ENCODE measurements at places on chromosomes 12 and 14.
A peak's percentile ranks its signal among the peaks of the same experiment; 100 is the strongest.

GRCh38 chr12:1915082-1915968 is 3.1 kb downstream of the CACNA2D4 start:
- DNase-seq, result no peak

GRCh38 chr14:97177635-97178034 is 380.5 kb downstream of the VRK1 start:
- no peak for DNase-seq

DNA sequence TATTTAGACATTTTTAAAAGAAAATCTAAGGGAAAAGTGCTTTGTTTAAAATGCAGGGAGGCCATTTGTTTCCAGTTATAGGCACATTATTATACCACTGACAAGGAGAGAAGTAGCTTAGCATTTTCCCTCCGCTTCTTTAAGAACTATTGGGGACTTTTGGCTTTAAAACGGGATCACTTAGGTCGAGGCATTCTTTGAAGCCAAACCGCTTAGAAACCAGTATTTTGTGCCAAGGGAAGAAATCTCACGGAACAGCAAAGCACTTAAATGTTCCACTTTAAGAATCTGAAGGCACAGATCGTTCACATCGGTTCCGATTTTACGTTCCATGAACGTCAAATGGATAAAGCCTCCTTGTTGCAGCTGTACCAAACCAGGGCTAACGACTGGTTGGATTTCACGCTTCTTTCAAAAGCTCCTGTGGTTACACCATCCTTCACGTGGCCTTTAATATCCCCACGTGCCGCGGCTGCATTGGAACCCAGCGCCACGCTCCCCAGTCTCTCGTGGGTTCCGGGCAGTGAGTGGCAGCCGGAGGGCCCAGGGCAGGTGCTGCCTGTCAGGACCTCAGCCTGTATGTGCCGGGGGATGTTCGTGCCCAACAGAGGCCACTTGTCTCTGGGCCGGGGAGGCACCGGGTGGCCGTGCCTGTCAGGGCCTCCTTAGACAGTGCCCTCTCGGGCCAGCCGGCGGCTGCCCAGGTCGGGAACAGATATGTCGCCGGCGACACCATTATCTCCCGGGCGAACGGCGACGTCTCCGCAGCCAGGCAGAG is 195.4 kb downstream of the KIF26A start:
- no peak for DNase-seq

DNA sequence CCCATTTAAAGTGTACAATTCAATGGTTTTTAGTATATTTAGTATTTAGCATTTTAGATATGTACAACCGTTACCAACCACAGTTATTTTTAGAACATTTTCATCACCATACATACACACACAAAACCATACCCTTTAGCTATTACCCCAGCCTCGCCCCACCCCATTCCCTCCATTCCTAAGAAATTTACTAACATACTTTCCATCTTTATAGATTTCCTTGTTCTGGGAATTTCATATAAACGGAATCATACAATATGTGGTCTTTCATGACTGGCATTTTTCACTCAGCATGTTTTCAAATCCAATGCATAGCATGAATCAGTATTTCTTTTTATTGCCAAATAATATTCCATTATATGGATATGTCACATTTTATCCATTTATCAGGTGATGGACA is 101.5 kb downstream of the TAOK3 start:
- no peak for DNase-seq

- no peak for DNase-seq
Observed at GRCh38 chr14:37195327-37195726, 2.4 kb upstream of the MIPOL1 start.

- DNase-seq, result no peak
Observed at GRCh38 chr14:104494483-104494882, 85.1 kb upstream of the C14orf180 start.

- DNase-seq, result no peak
Observed at GRCh38 chr14:32244404-32244803, 41.3 kb upstream of the RNU6-8 start.

DNA sequence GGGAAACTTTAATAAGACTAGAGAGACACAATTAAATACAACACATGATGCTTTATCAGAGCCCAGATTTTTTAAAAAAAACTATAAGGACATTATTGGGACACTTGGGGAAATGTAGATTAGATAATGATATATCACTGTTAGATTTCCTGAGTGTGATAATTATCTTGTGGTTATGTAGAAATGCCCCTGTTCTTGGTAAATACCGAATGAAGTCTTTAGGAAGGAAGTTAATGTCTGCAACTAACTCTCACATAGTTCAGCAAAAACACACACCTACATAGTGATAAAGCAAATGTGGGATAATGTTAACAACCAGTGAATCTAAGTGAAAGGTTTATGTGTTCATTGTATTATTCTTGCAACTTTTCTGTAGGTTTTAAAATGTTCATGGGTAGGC is 14.6 kb upstream of the CACNB3 start:
- DNase-seq, result no peak

- DNase-seq, result no peak
Observed at GRCh38 chr12:117316336-117316735, 45.1 kb downstream of the NOS1 start.

DNA sequence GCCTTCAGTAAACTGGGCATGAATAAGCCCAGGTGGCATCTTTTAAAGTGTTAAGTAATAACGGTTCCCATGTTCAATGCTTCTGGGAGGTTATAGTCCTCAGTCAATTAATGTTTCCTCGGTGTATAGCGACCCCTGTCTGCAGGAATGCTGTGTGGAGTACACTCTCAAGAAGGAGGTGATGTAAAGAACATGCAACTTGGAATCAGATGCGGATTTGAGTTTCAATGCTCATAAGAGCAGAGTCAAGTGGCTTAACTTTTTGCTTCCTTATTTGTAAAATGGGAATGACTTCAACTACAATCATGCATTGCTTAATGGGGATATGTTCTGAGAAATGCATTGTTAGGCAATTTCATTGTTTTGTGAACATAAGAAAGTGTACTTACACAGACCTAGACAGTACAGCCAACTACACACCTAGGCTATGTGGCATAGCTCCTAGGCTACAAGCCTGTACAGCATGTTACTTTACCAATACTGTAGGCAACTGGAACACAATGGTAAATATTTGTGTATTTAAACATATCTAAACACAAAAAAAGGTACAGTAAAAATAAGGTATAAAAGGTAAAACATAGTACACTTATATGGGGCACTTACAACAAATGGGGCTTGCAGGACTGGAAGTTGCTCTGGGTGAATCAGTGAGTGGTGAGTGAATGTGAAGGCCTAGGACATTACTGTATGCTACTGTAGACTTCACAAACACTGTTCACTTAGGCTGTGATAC is 6.7 kb upstream of the MRPS35 start:
- DNase-seq, result peak; percentile 94

DNA sequence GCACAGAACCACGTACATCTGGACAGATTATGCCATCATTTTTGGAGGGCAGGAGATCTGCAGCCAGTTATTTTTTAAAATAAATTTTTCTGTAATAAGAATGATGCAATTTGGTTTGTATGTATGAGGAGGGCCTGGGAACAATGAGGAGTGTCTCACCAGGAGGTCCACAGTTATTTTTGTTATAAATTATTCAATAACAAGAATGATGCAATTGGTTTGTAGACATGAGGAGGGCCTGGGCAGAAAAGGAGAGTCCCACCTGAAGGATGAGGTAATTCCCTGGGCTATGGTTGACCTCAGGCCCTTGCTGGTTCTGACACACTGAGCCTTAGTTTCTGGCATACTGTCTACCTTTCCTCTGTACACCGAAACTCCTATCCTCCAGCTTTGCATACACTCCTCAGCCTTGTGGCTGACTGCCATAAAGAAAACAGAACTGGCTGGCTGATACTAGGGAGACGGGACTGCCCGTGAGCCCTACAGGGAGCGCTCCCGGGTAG is 9.0 kb upstream of the DCD start:
- DNase-seq, result no peak

- peak; percentile 26 for DNase-seq
Observed at GRCh38 chr12:124321040-124321481, 26.2 kb downstream of the RFLNA start.

GRCh38 chr14:103688906-103689902 is 26.0 kb downstream of the XRCC3 start:
- DNase-seq, result no peak

DNA sequence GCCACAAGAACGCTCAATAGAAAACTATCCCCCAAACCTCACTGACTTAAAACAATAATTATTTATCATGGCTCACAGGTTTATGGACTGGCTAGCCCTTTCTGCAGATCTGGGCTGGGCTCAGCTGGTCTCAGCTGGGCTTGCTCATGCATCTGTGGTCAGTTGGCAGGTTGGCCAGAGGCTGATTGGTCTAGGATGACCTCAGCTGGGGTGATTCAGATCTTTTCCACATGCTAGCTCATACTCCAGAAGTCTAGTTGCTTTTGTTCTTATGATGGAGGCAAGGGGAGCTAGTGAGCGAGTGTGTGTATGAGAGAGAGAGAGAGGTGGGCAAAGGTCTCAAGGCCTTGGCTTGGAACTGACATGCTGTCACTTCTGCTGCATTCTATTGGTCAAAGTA is 181.2 kb upstream of the NRXN3 start:
- DNase-seq, result peak; percentile 64

All from fibroblast of gingiva (primary cell).